ENCODE measurements at places on chromosomes 7 and 10.
A peak's percentile ranks its signal among the peaks of the same experiment; 100 is the strongest.

DNA sequence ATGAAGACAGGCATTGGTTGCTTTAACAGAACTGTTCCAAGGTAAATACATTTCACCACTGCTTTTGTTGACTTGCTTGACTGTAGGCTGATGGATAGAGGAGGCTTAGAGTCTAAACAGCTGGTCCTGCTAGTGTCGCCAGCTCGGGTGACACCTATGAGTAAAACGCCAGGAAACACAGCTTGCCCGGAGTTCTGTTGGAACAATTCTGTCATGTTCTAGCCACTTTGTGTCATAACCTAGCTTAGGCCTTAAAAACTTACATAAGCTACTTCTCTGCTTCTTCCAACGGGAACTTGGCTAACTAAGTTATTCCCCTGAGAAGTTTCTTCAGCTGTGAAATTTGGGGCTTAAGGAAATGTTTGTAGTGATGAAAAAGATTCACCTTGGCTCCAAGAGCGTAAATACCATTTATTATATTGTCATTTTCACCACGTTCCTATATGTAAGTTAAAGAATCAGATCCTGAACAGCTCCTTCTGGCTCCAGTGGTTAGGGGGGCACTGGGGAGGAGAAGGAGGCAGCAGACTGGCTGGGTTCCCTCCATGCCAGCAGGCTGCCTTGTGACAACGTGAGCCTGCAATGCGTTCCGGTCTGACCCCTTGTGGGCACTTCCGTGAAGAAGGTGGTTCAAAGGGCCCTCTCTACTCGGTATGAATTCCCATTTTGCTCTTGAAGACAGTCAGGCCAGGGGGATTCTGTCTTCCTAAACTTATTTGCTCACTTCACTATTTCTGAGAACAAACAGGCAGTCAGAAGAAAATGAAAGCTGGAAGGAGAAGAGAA is 253.2 kb downstream of the BMPER start:
- no peak for DNase-seq

DNA sequence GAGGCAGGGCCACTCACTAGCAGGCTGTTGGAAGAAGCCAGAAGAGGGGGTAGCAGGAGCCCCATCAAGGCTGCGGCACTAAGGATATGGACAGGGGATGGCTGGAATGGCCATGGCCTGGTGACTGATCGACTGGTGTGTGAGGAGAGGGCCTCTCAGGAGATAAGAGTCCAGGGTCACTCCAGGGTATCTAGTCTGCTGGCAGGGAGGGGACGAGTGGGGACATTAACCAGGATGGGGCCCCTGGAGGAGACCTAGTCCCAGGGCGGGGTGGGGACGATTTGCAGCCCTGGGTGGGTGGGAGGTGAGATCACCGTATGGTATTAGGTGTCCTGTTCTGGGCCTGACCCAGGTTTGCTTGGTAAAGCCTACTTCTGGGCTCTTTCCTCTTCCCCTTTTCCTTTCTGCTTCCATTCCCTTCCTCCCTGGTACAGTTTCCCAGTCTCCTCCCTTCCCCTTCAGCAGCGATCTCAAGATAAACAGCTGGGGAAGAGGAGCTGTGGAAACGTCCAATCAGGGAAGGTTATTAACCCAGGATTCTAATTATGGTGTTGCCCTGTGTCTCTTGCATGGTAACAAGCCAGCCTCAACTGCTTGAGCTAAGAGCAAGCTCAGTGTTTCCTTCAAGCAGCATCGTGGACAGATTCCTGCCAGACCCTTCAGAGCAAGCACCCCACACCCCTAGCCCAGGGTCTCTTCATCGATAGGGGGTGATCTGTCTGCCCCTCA is 233.2 kb downstream of the RPS24 start:
- no peak for DNase-seq

GRCh38 chr7:51351661-51352060 is 35.1 kb upstream of the COBL start:
- no peak for DNase-seq

- DNase-seq, result no peak
Measured at GRCh38 chr10:51700228-51700817, 928 bp upstream of the CSTF2T start.

DNA sequence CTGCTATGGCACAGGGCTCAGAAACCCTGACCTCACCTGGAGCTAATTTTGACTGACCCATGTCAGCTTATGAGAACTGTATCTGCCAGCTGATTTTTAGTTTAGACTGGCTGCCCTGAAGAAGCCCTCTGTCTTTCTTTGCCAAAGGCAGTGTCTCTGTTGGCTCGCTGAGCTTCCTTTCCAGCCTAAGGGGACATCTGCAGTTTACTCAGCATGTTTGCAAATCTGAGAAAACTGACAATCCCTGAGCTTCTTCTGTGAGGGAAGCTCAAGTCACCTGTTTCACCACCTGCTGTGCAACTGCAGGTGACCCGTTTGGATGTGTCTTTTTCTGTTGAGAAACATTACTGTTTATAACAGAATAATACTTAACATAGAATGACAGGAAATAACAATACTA is 46.0 kb downstream of the PRKAR2B start:
- DNase-seq, result no peak

GRCh38 chr10:78972160-78972946 is 96.4 kb upstream of the ZMIZ1 start:
- DNase-seq, result no peak

- DNase-seq, result no peak
Measured at GRCh38 chr7:84674236-84674913, 479.8 kb upstream of the SEMA3A start.

- no peak for DNase-seq
Measured at GRCh38 chr7:153324094-153324493, 564.5 kb downstream of the ACTR3B start.

- DNase-seq, result no peak
Measured at GRCh38 chr10:111118758-111119157, 41.9 kb downstream of the ADRA2A start.

GRCh38 chr10:121590772-121591171 is 7.5 kb downstream of the FGFR2 start:
- no peak for DNase-seq

DNA sequence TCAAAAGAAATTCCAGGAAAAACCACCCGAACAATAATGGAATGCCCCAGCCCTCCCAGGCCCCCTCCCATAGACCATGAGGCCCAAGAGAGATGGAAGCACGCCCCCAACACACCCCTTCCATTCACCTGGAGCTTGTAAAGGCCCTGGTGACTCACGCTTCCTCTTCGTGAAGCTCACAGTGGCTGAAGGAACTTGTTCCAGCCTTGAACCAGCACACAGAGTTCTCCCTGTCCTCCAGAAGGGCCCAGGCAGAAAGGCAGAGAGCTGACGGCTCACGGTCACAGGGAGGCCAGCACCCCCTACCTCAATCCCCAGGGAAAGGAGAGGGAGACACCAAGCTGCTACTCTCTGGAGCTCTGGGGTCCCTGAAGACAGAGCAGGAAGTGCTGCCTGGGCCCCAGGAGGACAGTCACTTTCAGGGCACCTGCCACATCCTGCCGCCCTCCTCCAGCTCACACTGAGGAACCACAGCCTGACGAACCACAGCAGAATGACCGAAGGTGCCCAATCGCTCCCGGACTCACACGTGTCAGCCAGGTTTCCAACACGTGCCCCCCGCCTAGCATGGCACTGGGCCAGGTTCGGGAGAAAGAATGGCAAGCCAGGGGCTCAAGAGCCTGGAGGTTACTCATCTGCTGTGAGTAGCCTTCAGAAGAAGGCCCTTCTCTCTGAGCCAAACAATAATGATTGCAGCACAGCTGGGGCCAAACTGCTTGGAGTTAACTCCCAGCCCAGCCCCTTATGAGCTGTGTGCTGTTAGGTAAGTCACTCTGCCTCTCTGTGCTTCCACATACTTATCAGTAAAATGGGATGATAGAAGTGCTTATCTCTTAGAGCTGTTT is 52.8 kb downstream of the DLG5 start:
- DNase-seq, result peak; percentile 6

DNA sequence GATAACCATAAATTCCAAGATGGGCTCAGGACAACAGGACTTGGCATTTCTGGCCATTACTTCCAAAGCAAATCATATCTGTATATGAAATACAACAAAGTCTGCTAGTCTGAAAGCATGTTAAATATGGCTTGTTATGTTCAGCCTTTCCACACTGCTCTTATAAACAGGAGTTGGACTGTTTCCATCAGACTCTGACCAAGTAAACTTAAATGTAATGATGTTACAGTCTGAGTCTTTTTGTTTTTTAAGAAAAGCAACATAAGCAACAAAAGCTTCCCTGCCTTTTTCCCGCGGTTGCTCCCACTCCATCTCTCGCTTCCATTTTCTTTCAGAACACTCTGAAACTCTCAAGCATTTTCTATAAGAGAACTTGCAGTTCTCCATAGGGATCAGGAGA is 8.1 kb upstream of the CDCA7L start:
- no peak for DNase-seq

GRCh38 chr10:4241724-4242345 is 456.8 kb upstream of the KLF6 start:
- no peak for DNase-seq

DNA sequence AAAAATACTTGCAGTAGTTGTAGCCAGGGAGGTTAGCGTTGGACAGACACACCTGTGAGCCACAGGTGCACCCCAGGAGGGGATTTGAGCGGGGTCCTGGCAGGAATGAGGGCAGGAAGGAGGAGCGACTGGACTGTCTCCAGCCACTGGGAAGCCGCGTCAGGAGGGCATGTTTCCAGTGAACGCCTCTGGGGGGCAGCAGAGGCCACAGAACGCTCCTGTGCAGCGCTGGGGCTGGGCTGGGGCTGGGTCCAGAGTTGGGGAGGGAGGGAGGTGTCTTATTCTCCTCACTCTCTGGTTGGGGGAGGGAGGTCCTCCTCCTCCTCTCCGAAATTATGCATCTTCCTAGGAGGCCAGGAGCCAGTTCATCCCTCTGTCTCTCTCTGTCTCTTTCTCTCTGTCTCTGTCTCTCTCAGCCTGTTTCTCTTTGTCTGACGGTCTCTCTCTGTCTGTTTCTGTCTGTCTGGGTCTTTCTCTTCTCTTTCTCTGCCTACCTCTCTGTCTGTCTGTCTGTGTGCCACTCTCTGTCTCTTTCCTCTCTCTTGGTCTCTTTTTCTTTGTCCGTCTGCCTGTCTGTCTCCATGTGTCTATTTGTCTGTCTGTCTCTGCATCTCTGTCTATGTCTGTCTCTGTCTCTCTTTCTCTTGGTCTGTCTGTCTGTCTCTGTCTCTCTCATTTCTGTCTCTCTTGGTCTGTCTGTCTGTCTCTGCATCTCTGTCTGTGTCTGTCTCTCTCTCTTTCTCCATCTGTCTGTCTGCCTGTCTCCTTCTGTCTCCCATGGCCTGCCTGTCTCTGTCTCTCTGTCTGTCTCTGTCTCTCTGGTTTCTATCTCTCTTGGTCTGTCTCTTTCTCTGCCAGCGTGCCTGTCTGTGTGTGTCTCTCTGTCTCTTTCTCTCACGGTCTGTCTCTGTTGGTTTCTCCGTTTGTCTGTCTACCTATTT is 9.9 kb upstream of the PSMG3 start:
- DNase-seq, result peak; percentile 63

DNA sequence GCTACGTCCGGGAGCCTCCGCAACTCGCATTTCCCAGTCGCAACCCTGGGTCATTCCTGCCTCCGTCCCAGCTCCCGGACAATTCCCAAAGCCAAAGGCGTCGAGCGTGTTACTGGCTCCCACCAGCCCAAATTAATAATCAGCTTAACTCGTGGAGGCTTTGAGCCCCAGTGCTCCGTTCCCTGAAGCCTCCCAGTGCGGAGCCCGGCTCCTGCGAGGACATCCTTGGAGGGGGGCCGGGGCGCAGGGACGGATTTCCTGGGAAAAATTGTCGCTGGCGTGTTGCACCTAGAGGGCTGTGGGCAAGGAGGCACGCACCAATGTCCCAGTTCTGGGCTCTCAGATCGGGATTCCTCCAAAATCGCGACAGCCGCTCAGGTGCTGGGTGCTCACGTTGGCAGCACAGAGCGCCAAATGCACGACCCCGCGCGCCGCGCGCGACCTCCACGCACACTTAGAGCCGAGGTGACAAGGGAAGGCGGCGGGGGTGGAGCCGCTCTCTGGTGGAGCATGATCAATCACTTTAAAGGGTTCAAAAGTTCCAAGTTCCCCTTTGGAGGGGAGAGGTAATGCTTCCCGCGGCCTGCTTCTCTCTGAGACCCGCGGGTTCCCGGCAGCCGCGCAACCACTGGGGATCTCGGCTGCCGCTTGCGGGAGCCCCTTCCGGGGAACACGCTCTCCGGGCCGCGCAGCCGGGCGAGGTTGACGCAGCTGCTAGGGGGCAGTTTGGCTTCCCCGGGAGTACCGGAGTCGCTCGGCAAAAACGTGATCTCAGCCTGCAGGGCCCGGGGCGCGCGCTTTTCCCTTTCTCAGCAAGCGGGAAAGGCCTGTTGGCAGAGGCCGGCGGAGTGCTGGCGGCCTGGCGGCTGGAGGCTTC is 25.5 kb downstream of the SKIDA1 start:
- no peak for DNase-seq

DNA sequence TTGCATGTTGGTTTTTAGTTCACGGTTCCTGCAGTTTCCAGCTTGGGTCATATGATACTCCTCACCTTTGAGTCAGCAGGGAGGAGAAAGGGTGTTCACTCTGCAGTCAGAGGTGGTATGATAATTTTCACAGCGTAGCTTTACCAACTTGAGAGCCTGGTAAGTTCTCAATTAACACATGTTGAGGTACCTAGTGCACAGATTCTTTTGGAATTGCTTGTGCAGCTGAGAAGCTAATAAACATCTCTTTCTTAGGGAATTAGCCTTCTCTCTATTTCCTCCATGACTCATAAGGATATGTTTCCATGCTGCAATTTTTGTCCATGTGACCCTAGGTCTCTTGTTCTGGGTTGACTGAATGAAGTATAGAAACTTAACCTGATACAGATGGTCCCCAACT is 166.6 kb downstream of the KIF20B start:
- no peak for DNase-seq

DNA sequence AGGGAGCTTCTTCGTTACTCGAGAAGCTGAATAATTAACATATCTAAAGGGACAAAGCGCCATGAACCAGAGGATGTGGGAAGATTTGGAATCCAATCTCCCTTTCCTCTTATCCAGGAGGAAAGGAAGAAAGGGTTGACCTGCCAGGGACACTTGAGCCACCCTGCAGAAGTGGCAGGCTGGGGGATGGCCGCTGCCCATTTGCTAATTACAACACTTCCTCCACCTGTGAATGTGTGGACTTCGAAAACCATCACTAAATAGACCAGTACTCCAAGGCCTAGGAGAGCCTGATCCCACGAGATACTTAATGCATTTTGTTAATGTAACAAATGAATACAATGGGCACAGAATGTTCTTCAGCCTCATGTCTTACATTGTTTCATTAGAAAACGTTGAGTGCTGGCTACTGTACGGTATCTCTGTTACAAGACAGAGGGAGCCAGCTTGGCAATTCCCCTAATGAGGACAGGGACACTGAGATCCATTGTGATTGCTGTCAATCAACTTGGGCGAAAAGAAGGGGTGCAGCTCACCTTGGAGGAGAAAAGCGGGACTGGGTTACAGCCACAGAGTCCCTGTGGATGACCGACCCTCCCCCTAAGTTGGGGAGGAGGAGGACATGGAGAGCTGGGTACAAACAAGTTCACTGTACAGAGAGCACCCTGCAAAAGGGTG is 59.4 kb downstream of the AOC1 start:
- DNase-seq, result no peak

Data from effector memory CD4-positive, alpha-beta T cell (primary cell).